ENCODE measurements at places on chromosomes 3 and 15. TPM values are rescaled to one million over a fixed set of nuclear protein-coding genes. Genes with fewer than 3 reads are reported as not detected.
A peak's percentile ranks its signal among the peaks of the same experiment; 100 is the strongest.

DNA sequence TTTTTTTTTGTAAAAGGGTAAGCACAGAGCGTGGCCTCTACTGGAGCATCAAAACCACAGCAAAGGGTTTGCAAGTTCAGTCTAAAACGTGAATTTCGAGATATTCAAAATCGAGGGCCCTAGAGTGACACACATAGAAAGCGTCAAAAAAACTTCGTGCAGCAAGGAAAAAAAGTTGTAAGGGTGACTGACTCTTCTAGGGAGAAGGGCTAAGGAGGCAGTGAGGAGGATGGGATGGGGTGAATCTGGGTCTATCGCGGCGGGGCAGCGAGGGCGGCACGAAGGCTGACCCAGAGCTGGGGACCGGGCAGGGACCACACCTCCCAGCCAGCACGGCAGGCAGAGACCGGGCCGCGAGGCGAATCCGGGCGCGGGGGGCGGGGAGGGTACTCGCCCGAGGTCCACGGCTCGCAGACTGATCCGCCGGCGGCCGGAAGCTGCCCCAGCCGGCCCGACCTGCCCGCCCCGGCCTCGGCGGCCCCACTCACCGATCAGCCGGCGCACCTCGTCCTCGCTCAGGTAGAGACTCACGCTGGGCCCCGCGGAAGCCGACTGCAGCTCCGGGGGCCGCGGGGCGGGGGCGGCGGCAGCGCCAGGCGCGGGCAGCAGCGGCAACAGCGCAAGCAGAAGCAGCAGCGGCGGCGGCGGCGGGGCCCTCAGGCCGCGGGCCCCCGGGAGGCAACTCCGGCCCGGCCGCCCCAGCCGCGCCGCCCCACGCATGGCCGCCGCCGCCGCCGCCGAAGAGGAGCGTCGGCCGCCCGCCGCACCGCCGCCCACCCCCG is 533 bp downstream of the RYK start:
- DNase-seq = peak; percentile 67

Gene FANCD2OS
- not detected for total RNA-seq

DNA sequence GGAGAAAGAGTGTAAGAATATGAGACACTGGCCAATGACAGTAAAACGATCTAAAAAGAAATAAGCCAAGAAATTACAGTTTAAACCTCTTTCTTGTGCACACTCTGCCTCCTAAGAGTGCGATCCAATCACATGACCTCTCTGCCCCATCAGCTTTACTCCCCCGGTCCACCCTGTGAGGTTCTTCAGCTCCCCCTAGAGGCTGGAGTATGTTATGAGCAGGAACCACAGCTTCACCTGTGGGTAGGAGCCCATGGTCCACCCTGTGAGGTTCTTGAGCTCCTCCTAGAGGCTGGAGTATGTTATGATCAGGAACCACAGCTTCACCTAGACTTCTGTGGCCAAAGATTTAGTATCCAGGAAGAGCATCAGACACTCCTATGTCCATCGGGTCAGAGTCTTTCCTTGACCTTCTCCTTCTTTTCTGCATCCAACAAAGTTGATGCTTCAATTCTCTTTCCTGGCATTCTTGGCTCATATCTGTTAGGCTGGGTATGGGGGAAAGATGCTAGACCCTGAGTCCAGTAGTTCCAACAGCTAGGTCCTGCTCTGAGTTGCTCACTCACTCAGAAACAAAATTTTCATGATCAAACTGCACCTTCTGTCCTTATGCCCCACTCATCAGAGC is 164.0 kb downstream of the MINAR1 start:
- peak; percentile 72 for DNase-seq

Gene XIRP1
- 0.14 TPM for total RNA-seq

DNA sequence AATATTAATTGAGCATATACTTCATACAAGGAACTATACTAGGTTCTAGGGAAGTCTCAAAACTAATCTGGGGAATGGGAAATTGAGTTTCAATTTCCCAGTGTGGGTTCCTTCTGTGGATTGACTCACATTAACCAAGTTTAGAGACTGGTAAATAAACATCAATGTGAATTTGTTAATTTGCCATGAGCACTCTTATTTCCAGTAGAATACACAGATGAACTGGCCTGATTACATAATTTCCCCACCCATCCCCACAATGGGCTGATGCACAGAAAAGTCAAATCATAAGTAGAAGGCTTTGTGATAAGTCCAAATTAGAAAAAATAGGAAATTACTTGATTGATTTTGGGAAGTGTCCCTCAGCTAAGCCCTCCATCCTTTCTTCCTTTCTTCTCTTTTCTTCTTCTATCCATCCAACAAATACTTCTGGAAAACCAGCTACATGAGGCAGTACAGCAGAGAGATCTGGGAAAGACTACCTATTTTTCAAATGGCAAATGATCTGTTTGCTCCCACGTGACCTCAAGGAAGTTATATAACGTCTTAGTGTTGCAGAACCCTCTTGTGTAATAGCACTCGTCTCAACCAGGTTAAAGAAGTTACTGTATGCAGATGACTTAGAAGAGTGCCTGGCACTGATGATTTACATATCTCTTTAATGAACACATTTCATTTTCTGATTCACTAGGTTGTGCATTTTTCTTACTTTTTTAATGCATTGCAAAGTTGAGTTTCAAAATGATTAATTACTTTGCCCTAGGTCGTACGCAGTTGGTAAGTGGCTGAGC is 312.3 kb downstream of the SV2B start:
- no peak for DNase-seq

- DNase-seq = no peak
Observed at GRCh38 chr3:123004201-123004918, 23.2 kb downstream of the SEMA5B start.

GRCh38 chr3:109297496-109297895 is 18.8 kb downstream of the DPPA2 start:
- DNase-seq = no peak

Gene TMEM207
- total RNA-seq = not detected

DNA sequence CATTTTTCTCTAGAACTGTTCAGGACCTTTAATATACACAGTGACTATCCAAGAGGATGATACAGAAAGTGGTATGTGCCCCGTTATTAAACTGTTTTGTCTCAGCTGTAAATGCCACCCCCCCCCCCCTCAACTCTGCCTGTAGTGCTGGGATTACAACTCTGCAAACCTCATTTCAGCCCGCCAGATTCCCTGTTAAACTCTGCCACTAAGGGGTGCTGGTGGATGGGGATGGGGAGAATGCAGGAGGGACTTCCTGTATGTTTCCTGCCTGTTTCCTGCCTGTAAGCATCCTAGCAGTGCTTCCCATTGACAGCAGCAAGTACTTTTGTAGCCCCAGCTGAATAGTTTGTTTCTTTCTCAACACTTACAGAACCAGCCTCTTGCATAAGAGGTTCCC is 301.7 kb upstream of the RORA start:
- no peak for DNase-seq

DNA sequence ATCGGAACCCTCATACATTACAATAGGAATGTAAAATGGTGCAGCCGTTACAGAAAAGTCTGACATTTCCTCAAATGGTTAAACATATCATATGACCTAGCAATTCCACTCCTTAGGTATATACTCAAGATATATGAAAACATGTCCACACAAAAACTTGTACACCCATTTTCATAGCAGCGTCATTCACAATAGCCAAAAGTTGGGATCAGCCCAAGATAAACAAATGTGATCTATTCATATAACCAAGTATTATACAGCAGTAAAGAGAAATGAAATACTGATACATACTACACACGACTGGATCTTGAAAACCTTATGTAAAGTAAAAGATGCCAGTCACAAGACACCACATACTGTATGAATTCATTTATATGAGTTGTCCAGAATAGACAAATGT is 102.4 kb downstream of the MSL2 start:
- no peak for DNase-seq

Gene NR1D2
- total RNA-seq = 2.1 TPM

Gene GP5
- total RNA-seq = 0.58 TPM

- no peak for DNase-seq
Observed at GRCh38 chr3:142098964-142099363, 50.4 kb downstream of the TFDP2 start.

Gene SLC12A8
- 0.34 TPM for total RNA-seq

Gene C2CD4A
- 0.14 TPM for total RNA-seq

- no peak for DNase-seq
Observed at GRCh38 chr3:30826531-30826942, 67.9 kb downstream of the GADL1 start.

Gene ZNF501
- 0.64 TPM for total RNA-seq

- no peak for DNase-seq
Observed at GRCh38 chr15:71357321-71357732, 242.1 kb downstream of the THSD4 start.

DNA sequence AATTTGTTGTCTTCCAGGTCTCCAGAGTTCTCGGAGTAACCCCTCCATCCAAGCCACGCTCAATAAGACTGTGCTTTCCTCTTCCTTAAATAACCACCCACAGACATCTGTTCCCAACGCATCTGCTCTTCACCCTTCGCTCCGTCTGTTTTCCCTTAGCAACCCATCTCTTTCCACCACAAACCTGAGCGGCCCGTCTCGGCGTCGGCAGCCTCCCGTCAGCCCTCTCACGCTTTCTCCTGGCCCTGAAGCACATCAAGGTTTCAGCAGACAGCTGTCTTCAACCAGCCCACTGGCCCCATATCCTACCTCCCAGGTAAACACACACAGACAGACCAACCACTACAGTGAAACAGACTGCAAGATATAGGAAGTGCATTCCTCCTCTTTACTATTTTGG is 87.9 kb upstream of the BLM start:
- DNase-seq = no peak

GRCh38 chr3:56753206-56753820 is 48.4 kb downstream of the ARHGEF3 start:
- DNase-seq = no peak

DNA sequence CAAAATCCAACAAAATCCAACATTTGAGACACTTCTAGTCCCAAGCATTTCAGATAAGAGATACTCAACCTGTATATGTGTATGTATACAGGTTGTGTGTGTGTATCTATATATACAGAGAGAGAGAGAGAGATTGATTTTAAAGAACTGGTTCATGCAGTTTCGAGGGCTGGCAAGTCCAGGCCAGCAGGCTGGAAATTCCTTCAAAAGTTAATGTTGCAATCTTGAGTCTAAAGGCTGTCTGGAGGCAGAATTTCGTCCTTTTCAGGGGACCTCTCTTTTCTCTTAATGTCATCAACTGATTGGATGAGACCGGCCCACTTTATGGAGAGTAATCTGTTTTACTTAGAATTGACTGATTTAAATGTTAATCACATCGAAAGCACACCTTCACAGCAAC is 199.6 kb upstream of the IL12A start:
- no peak for DNase-seq

Gene RTP3
- total RNA-seq = not detected

DNA sequence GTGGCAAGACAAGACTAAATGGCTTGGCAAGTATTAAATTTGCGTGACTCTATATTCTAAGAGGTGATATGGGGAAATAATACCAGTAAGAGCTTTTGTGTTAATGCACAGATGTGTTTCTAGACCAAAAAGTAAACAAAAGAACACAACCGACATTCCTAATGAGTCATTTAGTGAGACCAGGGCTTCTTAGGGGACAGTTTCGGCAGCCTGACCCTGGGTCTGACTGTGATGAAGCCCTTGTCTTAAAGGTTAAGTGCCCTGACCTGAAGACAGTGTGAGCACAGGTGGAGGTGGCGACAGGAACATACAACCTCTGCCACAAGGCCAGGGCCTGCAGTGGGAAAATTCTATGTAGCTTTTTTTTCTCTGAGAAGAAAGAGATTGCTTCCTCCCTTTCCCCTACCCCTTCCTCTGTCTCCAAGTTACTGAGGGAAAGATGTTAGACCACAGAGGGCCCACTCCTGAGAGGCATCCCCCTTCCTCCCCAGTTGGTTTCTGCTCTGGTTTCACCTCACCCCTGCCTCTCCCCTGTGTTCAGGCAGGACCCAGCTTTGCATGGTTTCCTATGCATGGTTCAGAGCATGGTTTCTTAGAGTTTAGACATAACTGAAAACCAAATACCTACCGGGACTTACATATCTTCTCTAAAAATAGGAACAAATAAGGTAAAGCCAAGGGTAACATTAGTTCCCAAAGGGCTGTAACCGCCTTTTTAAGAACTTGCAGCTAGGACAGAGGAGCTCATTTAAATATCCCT is 24.8 kb upstream of the CMTM7 start:
- no peak for DNase-seq

Gene ARHGAP31
- total RNA-seq = 11.0 TPM

- DNase-seq = no peak
Observed at GRCh38 chr15:101609742-101610610, 42.2 kb downstream of the TM2D3 start.

GRCh38 chr3:63069806-63070475 is 194.7 kb upstream of the CADPS start:
- DNase-seq = no peak

Gene CD200R1
- total RNA-seq = 2.4 TPM

DNA sequence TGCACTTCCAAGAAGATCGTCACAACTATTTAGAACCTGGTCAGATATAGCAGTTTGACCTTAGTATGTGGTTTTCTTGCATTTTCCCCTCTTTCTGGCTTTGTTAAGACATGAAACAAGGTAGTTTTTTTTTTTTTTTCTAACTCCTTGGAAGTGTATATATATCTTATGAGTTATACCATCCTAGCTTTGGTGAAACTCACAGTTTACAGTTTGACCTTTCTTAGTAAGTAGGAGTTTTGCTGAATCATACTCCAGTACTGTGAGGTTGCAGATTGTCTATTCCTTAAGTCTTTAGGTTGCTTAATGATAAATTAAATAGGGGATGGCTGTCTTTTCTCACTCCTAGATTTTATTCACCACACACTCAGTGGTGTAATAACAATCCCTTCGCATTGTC is 325.0 kb downstream of the RBMS3 start:
- DNase-seq = no peak
